ENCODE measurements at places on chromosomes 4 and X.

- no peaks in the 10 kb centered on the region for H3K27me3 ChIP-seq
- H3K27ac ChIP-seq, result no peak overlapping the region
- H3K36me3 ChIP-seq, result no peaks in the 10 kb centered on the region
- no peak for DNase-seq
- H3K4me3 ChIP-seq, result no peak overlapping the region
Measured at GRCh38 chrX:35166023-35166422, 223.4 kb downstream of the FAM47B start.

DNA sequence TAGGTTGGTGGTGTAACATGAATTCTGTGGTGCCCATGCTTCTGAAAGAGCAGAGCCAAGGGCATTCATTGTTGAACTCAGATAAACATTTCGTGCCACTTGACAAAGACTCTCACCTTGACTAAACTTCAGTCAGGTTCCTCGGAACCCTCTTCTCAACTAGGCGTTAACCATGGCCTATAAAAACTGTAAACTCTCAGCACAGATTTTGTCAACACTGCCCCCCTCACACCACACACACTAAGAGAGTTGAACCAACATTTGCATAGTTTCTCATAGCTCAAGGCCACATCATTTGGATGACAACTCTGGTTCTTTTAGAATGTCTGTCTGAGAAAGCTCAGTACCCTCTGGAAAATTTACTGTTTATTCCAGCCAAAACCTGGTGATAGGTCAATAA is 28.1 kb downstream of the CASP6 start:
- peaks cover 7% of the 10 kb centered on the region for H3K36me3 ChIP-seq
- no peak for DNase-seq
- H3K27me3 ChIP-seq, result no peaks in the 10 kb centered on the region

- H3K4me3 ChIP-seq, result no peak overlapping the region
- no peak for DNase-seq
- H3K27me3 ChIP-seq, result no peaks in the 10 kb centered on the region
- H3K4me1 ChIP-seq, result no peaks in the 10 kb centered on the region
Measured at GRCh38 chrX:7264399-7264798, 116.4 kb upstream of the PUDP start.

- H3K36me3 ChIP-seq, result no peaks in the 10 kb centered on the region
- no peaks in the 10 kb centered on the region for H3K27me3 ChIP-seq
- DNase-seq, result no peak
- H3K27ac ChIP-seq, result no peak overlapping the region
Measured at GRCh38 chr4:99833756-99834155, 17.1 kb downstream of the DAPP1 start.

DNA sequence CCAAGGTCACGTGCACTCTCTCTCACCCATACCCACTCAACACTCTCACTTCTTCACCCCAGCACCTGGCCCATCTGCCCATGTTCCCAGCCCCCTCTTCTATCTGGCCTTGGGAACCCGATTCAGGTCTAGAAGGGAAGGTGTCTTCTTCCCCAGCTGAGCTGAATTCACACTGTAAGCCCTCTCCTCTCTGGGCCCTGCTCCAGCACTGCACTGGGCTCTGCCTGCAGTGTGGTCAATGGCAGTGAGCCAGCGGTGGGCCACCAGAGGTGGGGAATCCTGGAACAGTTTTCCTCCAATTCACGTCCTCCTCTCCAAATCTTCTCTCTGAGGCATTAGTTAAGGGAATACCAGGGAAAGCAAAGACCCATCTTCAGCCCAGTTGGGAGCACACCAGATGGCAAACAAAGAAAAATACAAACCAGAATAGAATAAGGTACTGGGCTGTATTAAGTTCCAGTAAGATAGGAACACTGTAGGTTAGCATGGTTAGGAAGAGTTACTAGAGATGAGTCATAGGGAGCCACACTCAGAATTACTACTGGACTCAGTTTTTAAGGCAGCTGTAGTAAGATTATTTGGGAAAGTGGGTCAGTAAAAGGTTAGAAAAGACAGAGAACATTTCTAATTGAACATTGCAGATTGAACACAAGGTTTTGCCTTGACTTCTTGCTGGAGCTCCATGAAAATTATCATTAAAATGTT is 5.0 kb downstream of the AWAT2 start:
- H3K27ac ChIP-seq, result no peak overlapping the region
- DNase-seq, result no peak
- H3K36me3 ChIP-seq, result no peaks in the 10 kb centered on the region
- H3K27me3 ChIP-seq, result peaks cover 12% of the 10 kb centered on the region
- H3K4me1 ChIP-seq, result no peaks in the 10 kb centered on the region
- H3K4me3 ChIP-seq, result no peak overlapping the region

GRCh38 chr4:181538431-181538830 is 704.8 kb upstream of the TENM3 start:
- H3K27me3 ChIP-seq, result no peaks in the 10 kb centered on the region
- no peak for DNase-seq
- no peak overlapping the region for H3K4me3 ChIP-seq
- no peaks in the 10 kb centered on the region for H3K36me3 ChIP-seq
- H3K4me1 ChIP-seq, result no peaks in the 10 kb centered on the region

- H3K4me1 ChIP-seq, result no peaks in the 10 kb centered on the region
- no peak overlapping the region for H3K4me3 ChIP-seq
- no peaks in the 10 kb centered on the region for H3K36me3 ChIP-seq
- H3K27ac ChIP-seq, result no peak overlapping the region
- H3K27me3 ChIP-seq, result no peaks in the 10 kb centered on the region
Measured at GRCh38 chrX:144790148-144790547, 457.2 kb upstream of the SPANXN1 start.

- no peaks in the 10 kb centered on the region for H3K27me3 ChIP-seq
- H3K27ac ChIP-seq, result no peak overlapping the region
- H3K36me3 ChIP-seq, result no peaks in the 10 kb centered on the region
- DNase-seq, result no peak
- H3K4me3 ChIP-seq, result no peak overlapping the region
- H3K4me1 ChIP-seq, result no peaks in the 10 kb centered on the region
Measured at GRCh38 chr4:184860018-184860779, 34.4 kb upstream of the ACSL1 start.

GRCh38 chrX:41471786-41472185 is 24.6 kb downstream of the NYX start:
- no peak overlapping the region for H3K4me3 ChIP-seq
- no peaks in the 10 kb centered on the region for H3K27me3 ChIP-seq
- no peak overlapping the region for H3K27ac ChIP-seq
- no peaks in the 10 kb centered on the region for H3K4me1 ChIP-seq
- DNase-seq, result no peak
- H3K36me3 ChIP-seq, result no peaks in the 10 kb centered on the region

GRCh38 chr4:109977854-109978501 is 65.3 kb downstream of the EGF start:
- no peaks in the 10 kb centered on the region for H3K36me3 ChIP-seq
- H3K4me1 ChIP-seq, result no peaks in the 10 kb centered on the region
- H3K4me3 ChIP-seq, result no peak overlapping the region
- DNase-seq, result peak; percentile 21
- no peaks in the 10 kb centered on the region for H3K27me3 ChIP-seq
- H3K27ac ChIP-seq, result no peak overlapping the region

DNA sequence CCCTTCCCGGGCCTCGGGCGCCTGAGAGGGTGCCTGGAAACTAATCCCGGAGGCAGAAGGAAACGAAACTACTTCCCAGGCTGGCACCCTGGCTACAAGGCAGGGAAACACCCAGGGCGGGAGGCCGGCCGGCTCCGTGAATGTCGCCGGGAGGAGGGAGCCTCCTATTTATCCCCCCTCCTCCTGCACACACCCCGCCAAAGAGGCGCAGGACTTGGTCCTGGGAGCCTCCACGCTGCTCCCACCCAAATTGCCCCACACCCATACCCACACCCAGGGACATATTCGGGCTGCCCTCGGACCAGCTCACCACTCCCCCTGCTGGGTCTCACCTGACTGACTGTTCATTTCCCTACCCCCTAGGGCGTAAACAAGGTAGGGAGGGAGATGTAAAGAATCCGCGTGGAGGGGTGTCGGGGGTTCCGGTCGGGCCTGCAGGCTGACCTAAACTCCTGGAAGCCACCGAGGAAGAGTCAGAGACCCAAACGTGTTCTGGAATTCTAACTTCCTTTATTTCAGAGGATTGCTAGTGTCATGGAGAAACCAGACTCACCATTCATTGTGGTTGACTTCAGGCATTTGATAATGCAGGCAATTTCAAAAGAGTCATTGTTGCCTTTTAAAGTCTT is at the start of gene BTC:
TSS of gene BTC (minus strand) at position 142 of the 629 bp plus-strand sequence. CDS start 198 bp downstream, outside the sequence.
- no peak for DNase-seq
- H3K4me3 ChIP-seq, result peak within 1 kb of the TSS; percentile 78
- no peaks in the 10 kb centered on the region for H3K27me3 ChIP-seq
- H3K4me1 ChIP-seq, result peaks cover 3% of the 10 kb centered on the region

GRCh38 chrX:34655501-34656455 is 1.3 kb downstream of the TMEM47 start:
- no peaks in the 10 kb centered on the region for H3K4me1 ChIP-seq
- H3K4me3 ChIP-seq, result peak overlapping the region; percentile 44
- peak overlapping the region; percentile 80 for H3K27ac ChIP-seq
- H3K36me3 ChIP-seq, result no peaks in the 10 kb centered on the region
- H3K27me3 ChIP-seq, result no peaks in the 10 kb centered on the region

- no peaks in the 10 kb centered on the region for H3K36me3 ChIP-seq
- no peak overlapping the region for H3K27ac ChIP-seq
- H3K4me1 ChIP-seq, result no peaks in the 10 kb centered on the region
- DNase-seq, result no peak
Measured at GRCh38 chrX:49066690-49067089, 7.1 kb downstream of the PRAF2 start.

DNA sequence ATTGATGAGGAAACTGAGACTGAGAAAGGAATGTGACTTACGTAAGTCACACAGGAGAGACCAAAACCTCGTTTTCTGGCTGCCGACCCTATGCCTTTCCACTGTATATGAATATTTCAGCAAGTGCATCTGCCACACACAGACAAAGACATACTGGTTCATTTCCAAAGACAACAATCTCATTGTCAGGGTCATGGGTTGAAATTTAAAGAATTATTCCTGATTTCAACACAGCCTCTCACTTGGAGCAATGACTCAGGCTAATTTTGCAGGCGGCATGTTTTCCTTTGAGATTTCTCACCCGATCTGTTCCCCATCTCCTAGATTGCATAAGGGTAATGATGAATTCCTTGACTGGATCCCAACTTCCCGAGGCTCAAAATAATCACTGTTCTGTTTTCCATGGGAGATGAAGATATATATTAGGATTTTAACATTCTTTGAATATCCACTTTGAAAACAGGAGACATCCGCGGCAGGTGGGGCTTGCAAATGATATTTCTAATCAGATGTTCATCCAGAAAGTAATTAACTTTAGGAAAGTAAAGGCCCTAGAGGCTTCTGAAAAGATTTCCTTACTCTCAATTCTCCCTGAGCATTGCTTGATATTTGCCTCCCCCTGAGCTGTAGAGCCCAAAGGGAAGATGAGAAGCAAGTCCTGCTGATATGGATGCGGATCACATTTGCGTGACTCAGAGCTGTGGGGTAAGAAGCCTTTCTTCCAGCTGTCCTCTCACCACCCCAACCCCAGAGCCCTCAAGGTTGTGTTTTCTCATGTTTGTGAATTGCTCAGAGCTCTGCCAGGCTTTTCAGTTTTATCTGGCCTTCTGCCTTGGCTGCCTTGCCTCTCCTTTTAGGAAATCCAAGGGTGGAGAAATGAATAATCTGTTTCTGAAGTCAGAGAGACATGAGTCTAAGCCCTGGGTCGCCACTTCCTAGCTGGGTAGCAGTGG is 361.1 kb upstream of the BOD1L1 start:
- H3K36me3 ChIP-seq, result no peaks in the 10 kb centered on the region
- peak; percentile 59 for DNase-seq
- no peaks in the 10 kb centered on the region for H3K4me1 ChIP-seq
- H3K4me3 ChIP-seq, result no peak overlapping the region
- no peak overlapping the region for H3K27ac ChIP-seq
- no peaks in the 10 kb centered on the region for H3K27me3 ChIP-seq

DNA sequence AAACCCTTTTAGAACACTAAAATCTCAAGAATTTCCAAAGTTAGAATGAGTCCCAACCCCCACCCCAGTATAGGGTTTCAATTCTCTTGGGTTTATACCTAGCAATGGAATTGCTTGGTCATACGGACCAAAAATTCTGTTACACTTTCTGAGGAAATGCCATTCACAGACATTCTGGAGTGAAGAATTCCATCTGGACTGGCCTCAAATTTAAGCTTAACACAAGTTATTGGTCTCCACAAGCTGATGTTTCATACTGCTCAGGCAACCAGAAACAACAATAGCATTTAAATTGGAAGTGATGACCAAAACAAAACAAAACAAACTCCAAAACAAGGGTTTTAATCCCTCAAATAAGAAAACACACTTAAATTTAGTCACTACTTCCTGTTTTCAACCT is 51.1 kb downstream of the GPC4 start:
- no peaks in the 10 kb centered on the region for H3K4me1 ChIP-seq
- no peaks in the 10 kb centered on the region for H3K36me3 ChIP-seq
- H3K27ac ChIP-seq, result no peak overlapping the region
- peaks cover 5% of the 10 kb centered on the region for H3K27me3 ChIP-seq
- DNase-seq, result no peak
- peak overlapping the region; percentile 7 for H3K4me3 ChIP-seq

- no peaks in the 10 kb centered on the region for H3K36me3 ChIP-seq
- H3K4me3 ChIP-seq, result no peak overlapping the region
- no peak for DNase-seq
- no peak overlapping the region for H3K27ac ChIP-seq
- H3K27me3 ChIP-seq, result no peaks in the 10 kb centered on the region
Measured at GRCh38 chr4:152166567-152166966, 369.3 kb downstream of the FBXW7 start.

GRCh38 chr4:3655963-3656362 is 110.2 kb upstream of the ADRA2C start:
- no peaks in the 10 kb centered on the region for H3K4me1 ChIP-seq
- no peaks in the 10 kb centered on the region for H3K36me3 ChIP-seq
- H3K4me3 ChIP-seq, result no peak overlapping the region
- DNase-seq, result no peak

GRCh38 chrX:39809331-39809730 is 288.4 kb downstream of the BCOR start:
- no peak for DNase-seq
- peaks cover 8% of the 10 kb centered on the region for H3K4me1 ChIP-seq
- H3K36me3 ChIP-seq, result no peaks in the 10 kb centered on the region
- H3K27ac ChIP-seq, result no peak overlapping the region
- no peaks in the 10 kb centered on the region for H3K27me3 ChIP-seq
- no peak overlapping the region for H3K4me3 ChIP-seq

- peaks cover 73% of the 10 kb centered on the region for H3K4me1 ChIP-seq
- H3K36me3 ChIP-seq, result no peaks in the 10 kb centered on the region
- DNase-seq, result peak; percentile 78
- H3K4me3 ChIP-seq, result no peak overlapping the region
- no peaks in the 10 kb centered on the region for H3K27me3 ChIP-seq
- H3K27ac ChIP-seq, result peak overlapping the region; percentile 76
Measured at GRCh38 chr4:118968005-118968404, 79.4 kb downstream of the SYNPO2 start.

GRCh38 chr4:100540131-100540530 is 22.3 kb upstream of the EMCN start:
- H3K4me1 ChIP-seq, result no peaks in the 10 kb centered on the region
- no peak overlapping the region for H3K27ac ChIP-seq
- H3K36me3 ChIP-seq, result no peaks in the 10 kb centered on the region
- no peak overlapping the region for H3K4me3 ChIP-seq
- DNase-seq, result no peak

- H3K27ac ChIP-seq, result no peak overlapping the region
- H3K4me3 ChIP-seq, result no peak overlapping the region
- H3K4me1 ChIP-seq, result peaks cover 51% of the 10 kb centered on the region
- no peaks in the 10 kb centered on the region for H3K27me3 ChIP-seq
- no peak for DNase-seq
Measured at GRCh38 chr4:174281901-174282300, 1.6 kb downstream of the FBXO8 start.

GRCh38 chrX:72634331-72634730 is 61.7 kb upstream of the HDAC8 start:
- H3K27ac ChIP-seq, result peak overlapping the region; percentile 7
- no peak overlapping the region for H3K4me3 ChIP-seq
- H3K27me3 ChIP-seq, result peaks cover 4% of the 10 kb centered on the region
- H3K36me3 ChIP-seq, result no peaks in the 10 kb centered on the region
